ENCODE measurements at places on chromosomes 5 and 9.
A peak's percentile ranks its signal among the peaks of the same experiment; 100 is the strongest.

DNA sequence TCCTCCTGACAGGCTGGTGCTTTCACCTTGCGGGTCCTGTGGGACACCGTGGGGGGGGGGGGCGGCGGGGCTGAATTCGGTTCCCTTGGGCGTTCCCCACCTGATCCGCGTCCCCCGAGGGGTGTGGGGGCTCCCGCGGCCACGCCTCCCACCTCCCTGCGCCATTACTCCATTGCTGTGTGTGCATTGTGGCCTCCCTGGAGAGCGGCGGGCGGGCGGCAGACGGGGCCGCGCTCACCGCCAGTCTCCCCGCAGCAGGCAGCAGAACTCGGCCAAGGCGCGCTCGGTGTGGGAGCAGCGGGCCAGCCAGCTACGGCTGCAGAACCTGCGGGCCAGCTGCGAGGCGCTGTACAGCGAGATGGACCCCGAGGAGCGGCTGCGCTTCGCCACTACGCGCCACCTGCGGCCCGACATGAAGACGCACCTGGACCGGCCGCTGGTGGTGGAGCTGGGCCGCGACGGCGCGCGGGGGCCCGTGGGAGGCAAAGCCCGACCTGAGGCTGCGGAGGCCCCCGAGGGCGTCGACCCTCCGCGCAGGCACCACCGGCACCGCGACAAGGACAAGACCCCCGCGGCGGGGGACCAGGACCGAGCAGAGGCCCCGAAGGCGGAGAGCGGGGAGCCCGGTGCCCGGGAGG lies 145.3 kb downstream of the CACNA1B start:
- no peak for DNase-seq

- DNase-seq, result peak; percentile 39
Observed at GRCh38 chr9:89781838-89782540, 177.2 kb downstream of the GADD45G start.

DNA sequence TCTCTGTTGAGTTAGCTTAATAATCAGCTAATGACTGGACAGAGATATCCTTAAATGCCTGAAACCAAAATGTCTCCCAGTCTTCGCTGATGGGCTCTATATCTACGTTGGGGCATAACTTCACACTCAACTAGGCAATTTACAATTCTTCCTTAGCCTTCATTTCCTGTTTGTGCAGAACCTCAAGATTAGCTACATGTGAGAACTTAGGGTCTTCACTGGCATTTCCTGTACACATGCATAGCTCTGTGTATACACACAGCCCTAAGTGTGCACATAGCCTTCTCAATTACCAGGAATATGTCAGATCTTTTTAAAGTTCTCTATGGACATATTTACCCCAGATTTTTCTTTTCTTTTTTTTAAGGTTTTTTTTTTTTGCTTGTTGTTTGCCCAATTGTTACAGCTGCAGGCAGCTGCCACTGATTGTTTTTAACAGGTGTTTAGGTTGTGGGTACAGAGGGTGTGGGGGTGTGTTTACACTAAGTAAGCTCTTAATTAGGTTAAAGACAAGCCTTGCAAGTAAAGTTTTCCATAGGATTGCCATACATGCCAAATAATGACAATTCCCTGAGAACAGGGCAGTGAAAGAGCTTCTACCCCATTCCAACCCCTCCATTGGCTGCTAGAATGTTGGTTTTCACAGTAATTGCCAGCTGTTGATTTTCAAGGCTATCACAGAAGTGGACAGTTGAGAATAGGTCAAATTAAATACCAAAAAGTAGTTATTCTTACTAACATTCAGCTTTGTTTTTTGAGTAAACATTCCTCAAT lies 441.0 kb downstream of the TLE4 start:
- peak; percentile 60 for DNase-seq

DNA sequence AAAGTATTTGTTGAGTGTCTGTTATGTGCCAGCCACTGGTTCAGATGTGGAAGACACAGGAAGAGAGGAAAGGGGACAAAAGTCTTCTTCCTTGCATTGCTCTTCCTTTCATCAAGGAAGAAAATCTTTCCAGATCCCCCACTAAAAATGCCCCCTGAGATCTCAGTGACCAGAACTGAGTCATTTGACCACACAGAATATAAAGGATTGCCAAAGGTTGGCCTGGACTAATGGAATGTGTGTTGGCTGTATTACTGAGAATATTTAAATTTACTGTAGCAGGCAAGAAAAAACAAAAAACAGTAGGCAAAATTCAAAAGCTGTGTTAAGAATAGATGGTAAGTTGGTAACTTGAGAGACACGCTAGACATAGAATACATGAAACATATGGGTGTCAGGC lies 10.0 kb upstream of the SEPTIN8 start:
- DNase-seq, result no peak

DNA sequence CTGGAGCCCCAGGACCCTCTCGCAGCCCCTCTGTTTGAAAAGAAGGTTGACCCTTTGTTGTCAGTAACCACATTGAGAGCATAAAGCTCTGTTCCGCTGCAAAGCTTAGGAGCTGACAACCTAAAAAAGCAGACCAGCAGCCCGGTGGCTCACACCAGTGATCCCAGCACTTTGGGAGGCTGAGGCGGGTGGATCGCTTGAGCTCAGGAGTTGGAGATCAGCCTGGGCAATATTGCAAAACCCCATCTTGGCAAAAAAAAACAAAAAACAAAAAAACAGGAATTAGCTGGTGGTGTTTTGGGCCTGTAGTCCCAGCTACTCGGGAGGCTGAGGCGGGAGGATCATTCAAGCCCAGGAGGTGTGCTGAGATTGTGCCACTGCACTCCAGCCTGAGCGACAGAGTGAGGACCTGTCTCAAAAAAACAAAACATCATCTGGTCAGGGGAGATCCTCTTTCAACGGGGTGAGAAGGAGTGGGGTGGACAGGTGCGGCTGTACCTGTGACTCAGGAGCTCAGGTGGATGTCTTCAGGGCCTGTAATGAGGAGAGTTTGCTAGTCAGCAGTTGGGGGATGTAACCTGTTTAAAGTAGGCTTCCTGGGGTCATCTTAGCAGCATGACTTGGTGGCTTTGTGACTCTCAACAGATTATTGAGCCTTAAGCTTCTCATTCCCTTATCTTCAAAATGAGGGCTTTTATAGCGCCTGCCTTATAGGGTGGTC lies 694 bp upstream of the REEP2 start:
- no peak for DNase-seq

- DNase-seq, result peak; percentile 28
Observed at GRCh38 chr5:107594253-107595045, 76.3 kb downstream of the EFNA5 start.

DNA sequence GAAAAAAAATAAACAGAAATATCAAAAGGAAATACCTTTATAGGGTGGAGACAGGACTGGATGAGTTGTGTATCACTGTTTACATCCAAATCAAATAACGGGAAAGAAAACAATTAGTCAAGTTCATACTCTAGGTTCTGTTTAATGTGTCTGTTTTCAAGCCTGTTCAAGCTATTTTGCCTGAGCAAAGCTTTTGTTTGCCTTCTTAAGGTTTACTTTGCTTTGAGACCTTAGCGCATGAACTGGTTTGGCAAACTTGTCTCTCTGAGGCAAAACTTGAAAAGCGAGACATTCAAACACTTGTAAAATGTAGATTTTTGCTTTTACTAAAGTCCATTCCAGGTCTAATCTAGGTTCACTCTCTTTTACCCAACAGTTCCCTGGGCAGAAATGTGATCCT lies 174.1 kb upstream of the RFX3 start:
- no peak for DNase-seq

DNA sequence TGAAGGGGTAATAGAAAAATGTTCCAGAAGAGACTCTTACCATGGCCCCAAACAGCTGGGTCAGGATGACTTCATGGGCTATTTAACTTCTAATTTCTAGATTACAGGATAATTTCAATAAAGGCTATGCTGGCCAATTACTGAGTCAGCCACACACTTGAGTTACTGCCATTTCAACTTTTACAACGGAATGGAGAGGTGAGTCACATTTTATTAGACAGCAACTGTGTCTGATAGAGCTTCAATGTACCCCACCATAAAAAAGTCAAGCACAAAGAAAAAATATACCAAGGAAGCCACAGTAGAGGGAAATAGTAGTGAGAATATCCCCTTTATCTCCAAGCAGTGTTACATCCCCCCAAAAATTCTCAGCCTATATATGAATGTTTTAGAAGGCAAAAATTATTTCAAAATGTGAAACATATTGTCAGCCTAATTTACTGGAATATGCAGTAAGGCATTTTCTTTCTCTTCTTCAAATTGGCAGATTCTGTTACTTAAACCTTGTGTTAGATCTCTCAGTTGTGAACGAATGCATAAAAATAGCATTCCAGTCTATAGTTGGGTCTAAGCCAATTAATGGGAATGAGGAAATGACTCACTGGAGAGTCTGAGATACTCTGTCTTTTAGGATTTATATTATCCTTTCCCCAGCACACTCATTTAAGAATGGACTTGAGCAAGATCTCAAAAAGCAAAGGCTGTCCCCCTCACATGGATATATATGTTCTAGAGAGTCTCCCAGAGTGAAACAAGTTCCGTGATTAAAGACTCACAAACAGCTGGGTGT lies 47.1 kb upstream of the RAI14 start:
- peak; percentile 92 for DNase-seq

GRCh38 chr9:129554649-129555048 lies 66.3 kb downstream of the C9orf50 start:
- no peak for DNase-seq

- DNase-seq, result peak; percentile 37
Observed at GRCh38 chr5:87015901-87016300, 251.8 kb upstream of the RASA1 start.

GRCh38 chr9:77922591-77922990 lies 109.0 kb downstream of the GNAQ start:
- no peak for DNase-seq

- no peak for DNase-seq
Observed at GRCh38 chr9:115262952-115263351, 145.0 kb upstream of the TNC start.

GRCh38 chr9:107539427-107540163 lies 50.0 kb upstream of the KLF4 start:
- DNase-seq, result peak; percentile 81

GRCh38 chr9:111985315-111985714 lies 88.7 kb downstream of the UGCG start:
- no peak for DNase-seq

- no peak for DNase-seq
Observed at GRCh38 chr5:174337276-174338184, 292.0 kb downstream of the NSG2 start.

GRCh38 chr5:51091816-51092215 lies 291.4 kb upstream of the ISL1 start:
- peak; percentile 60 for DNase-seq

GRCh38 chr5:74296685-74297408 lies 343.7 kb downstream of the ENC1 start:
- DNase-seq, result peak; percentile 76

DNA sequence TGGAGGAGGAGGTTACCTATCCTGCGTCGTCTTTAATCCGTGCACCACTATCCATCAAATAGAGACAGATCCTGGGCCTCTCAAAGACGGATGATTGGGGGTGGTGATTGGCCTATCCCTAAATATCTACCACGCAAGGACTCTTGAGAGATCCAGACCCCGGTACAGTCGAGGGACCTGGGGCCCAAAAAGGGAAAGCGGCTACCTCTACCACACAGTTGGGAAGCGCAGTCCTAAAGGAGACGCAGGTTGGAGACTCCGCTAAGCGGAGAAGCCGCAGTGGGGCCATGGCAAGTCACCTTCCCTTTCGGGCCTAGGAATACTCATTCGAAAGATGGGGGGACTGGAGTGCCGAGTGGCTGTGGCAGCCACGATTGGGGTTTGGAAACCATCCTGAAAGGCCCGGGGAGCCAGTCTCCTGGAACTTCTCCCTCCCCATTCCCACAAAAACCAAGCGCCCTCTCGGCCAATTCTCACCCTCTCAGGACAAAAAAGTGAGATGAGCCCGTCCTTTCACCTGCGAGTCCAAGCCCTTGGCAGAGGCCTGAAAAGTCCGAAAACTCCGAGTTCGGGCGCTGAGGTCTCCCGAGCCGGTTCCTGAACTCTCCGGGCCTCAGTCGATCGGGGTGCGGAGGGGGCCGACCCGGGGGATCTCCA lies 499 bp upstream of the FOXE1 start:
- no peak for DNase-seq

- DNase-seq, result no peak
Observed at GRCh38 chr5:79518718-79519117, 4.8 kb upstream of the HOMER1 start.

DNA sequence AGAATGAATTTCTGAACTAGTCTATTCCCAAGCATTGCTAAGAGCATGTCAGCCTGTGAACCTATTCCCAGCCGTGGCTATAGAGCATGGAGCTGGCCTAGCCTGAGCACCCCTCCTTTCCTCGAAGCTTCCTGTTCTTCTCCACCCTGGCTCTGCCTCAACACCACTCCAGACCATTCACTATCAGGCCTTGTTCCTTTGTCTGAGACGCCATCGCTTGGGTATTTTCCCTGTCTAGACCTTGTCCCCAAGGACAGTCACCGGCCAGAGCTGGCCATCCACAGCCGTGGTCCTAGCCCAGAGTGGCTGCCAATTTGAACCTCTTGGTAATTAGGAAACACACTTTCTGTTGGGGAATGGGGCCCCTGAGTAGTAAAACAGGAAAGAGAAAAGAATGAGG lies 105.8 kb downstream of the LIFR start:
- DNase-seq, result peak; percentile 33

- DNase-seq, result no peak
Observed at GRCh38 chr5:90305041-90305720, 104.4 kb downstream of the CETN3 start.

DNA sequence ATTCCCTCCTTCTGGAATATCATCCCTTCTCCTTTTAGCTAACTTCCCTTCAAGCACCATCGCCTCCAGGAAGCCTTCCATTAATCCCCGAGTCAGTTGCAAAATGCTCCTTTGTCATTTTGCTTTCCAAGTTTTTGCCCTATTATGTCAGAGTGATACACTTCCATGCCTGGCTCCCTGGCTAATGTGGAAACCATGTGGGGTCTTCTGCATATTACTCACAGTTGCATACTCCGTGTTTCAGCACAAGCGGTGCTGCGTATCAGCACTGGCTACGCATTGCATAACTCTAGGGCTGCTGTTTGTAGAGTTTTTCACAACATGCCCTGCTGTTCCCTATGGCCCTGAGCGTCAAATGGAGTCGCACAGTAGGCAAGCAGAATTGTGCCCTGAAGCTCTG lies 1.9 kb downstream of the TEX53 start:
- DNase-seq, result no peak

GRCh38 chr5:37724395-37725125 lies 115.3 kb downstream of the GDNF start:
- DNase-seq, result peak; percentile 40

- DNase-seq, result no peak
Observed at GRCh38 chr5:136734628-136735027, 369.3 kb upstream of the TRPC7 start.

DNA sequence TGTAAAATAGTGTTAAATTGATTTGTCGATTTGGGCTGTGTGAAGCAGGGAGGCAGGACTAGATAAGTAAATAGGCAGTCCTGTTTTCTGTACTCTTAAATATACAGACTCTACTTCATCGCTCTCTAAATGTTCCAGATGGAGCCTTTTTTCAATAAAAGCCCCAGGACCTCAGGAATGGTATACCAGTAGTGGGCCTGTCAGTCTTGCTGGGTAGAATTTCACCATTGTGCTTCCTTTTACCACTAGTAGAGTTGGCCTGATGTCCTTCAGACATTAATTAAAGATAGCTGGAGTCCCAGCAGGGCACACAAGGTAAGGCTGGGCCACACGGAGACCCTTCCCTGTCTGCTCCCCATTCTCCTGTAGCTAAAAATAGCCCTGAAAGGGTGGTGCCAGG lies 6.0 kb downstream of the SNX18 start:
- DNase-seq, result no peak
